ENCODE measurements at places on chromosomes 13 and 19.

DNA sequence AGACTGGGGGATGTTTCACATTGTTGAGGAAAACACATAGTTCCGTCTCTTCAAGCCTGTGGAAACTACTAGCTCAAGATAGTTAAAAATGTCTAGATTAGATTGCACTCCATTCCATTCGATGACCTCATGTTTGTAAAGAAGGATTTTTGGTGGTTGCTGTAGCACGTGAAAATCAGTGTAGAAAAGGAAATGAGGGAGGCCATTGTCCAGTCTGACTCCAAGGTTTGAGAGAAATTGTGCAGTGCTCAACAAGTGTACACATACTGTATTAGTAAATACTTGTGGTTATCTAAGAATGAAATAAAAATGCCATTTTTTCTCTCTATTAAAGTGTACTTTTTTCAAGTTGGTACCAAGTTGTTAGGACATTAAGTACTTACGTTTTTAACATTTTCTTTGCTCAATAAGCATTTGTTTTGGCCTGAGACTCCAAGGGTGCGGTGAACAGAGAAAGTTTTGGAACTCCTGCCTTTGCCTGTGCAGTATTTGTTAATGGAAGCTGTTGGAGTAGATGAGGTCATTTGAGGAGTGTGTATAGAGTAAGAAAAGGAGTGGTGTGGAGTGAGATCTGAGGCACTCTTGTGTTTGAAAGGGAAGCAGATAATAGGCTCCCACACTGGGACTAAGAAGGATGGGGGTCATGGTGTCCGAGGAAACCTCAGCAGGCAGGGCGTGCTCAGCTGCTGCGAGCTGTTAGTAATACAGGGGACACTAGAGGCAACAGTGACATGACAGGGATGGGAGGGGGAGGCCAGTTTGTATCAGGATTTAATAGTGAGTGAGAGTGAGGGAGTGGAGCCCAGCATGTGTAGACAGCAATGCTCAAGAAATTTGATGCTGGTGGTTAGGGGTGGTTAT is 4.4 kb downstream of the WASF3 start:
- no peak for DNase-seq

- DNase-seq: no peak
These were observed 1.5 kb upstream of the ZSCAN4 start for GRCh38 chr19:57667228-57667627.

GRCh38 chr19:48113190-48113917 is 2.7 kb upstream of the PLA2G4C start:
- no peak for DNase-seq

DNA sequence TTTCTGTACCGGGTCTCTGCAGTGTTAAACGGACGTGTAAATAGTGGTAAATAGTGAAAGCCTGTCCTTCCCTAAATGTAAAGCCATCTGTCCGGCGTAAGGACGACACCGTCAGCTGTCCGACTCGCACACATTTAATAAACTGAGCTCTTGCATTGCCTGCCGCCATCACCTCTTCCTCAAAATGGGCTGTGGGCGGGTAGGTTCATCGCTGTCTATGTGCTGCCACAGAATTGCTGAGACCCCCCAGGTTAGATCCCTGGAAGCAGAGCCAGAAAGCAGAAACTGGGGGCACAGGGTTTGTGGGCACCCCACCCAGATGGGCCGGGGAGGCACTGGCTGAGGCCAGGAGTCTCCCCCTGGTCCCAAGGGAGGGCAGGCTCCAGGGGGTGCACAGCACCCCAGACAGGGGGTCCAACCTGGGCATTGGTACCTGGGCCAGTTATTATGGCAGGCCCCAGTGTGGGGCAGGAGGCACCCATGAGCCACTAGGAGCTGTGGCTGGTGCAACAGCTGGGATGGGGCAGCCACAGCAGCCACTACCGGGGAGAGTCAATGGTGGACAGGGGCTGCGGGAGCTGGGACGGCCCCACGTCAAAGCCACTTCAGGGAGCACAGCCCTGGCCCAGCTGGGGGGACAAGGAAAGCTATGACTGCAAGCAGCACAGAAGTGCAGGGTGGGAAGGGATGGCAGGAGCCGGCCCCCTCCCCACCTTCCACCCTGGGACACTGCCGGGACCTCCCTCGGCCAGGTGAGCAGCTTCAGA is 5.7 kb downstream of the C19orf25 start:
- peak; percentile 15 for DNase-seq

GRCh38 chr13:109655611-109656010 is 130.8 kb downstream of the IRS2 start:
- DNase-seq: no peak
